Cardiac fibroblast (primary cell): ENCODE measurements at places on chromosomes 13 and 19.

DNA sequence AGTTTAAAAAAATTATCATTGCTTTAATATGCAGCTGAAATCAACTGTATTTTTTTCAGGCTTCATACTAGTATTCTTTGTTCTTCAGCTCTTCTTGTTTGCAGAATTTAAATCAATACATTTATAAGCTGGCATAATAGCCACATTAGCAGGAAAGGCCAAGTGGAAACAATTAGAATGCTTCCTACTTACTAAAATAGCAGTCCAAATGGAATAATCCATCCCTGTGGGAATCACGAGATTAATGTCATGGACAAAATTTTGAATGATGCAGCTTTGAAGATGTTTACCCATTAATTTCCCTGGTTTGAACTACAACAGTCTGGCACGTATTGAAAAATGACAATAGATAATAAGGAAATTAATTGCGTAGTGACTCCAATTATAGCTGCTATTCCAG, 2650.8 kb downstream of the PCDH9 start:
- DNase-seq = no peak

DNA sequence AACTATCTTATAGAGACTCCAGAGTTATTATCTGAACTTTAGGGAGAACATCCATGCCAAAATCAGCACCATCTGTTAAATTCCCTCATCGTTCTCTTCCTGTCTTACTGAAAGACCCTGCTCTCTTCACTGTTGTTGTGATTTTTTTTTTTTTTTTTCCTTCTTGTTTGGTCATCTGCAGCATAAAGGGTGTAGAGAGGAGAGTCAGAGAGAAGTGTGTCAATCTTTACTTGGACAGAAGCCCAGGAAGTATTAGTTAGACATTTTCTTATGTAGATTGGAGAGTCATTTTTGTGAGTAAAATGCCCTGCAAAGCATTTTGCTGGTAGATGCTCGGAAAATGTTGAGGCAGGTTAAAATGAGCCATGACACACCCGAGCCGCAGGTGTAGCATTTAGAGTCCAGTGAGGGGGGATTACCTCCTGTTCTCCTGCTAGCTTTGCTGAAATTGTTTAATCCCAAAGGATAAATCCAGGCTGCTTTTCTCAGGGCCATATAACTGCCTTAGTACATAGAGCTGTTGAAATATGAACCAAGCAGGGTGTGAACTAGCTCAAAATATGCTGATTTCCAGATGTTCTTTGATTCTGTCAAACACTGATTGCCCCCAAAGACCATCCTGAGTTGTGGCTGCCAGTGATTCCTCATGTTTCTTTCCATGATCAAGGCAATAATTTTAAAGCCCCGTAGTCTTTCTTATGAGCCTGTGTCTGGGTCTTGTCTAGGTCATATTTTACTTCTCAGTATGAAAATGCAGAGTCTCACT, 143.5 kb downstream of the DCT start:
- no peak for DNase-seq

- DNase-seq = no peak
Observed at GRCh38 chr13:112891477-112892401, 77.3 kb upstream of the MCF2L start.

DNA sequence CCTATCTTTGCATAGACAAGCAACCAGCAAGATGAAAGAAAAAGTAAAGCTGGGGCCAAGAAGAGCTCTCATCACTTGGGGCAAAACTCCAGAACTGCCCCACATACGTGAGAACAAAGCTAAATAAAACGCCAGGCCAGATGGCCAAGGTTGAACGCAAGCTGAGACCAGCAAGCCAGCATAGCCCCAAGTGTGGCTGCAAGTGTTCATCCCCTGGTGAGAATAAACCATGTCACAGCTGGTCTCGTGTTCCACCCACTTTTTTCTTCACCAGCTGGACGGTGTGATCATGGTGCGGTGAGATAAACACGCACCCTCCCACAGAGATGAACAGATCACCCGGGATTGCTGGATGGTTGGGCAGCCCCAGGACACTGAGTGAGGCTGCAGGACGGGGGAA, 109.6 kb upstream of the CACNA1A start:
- no peak for DNase-seq

GRCh38 chr13:39073983-39074382, 35.7 kb downstream of the NHLRC3 start:
- DNase-seq = no peak

DNA sequence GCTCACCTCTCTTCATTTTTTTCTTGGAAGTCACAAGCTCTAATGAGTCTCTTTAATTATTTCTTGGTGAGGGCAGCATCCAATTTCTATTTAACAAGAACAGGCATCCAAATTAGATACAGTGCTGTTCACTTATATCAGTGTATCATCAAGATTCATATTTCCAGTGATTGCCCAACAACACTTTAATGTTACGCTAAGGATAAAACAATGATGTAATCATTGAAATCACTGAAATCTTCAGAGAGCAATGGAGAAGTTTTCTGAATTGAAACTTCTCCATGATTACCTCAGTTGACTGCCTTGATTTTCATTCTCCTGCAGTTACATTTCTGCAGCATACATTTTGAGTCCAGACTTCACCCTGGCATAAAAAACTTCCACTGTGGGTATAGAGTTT, 17.1 kb upstream of the LRCH1 start:
- peak; percentile 33 for DNase-seq

- DNase-seq = no peak
Observed at GRCh38 chr13:33146843-33147611, 130.8 kb downstream of the KL start.

GRCh38 chr13:46783504-46783903, 13.5 kb downstream of the ESD start:
- DNase-seq = no peak

- no peak for DNase-seq
Observed at GRCh38 chr13:110352735-110353134, 45.7 kb downstream of the COL4A2 start.

- DNase-seq = no peak
Observed at GRCh38 chr13:48078251-48078656, 16.6 kb downstream of the MED4 start.

GRCh38 chr13:98664047-98664446, 87.1 kb upstream of the STK24 start:
- peak; percentile 66 for DNase-seq

- no peak for DNase-seq
Observed at GRCh38 chr13:111917901-111918300, 149.0 kb upstream of the SOX1 start.

DNA sequence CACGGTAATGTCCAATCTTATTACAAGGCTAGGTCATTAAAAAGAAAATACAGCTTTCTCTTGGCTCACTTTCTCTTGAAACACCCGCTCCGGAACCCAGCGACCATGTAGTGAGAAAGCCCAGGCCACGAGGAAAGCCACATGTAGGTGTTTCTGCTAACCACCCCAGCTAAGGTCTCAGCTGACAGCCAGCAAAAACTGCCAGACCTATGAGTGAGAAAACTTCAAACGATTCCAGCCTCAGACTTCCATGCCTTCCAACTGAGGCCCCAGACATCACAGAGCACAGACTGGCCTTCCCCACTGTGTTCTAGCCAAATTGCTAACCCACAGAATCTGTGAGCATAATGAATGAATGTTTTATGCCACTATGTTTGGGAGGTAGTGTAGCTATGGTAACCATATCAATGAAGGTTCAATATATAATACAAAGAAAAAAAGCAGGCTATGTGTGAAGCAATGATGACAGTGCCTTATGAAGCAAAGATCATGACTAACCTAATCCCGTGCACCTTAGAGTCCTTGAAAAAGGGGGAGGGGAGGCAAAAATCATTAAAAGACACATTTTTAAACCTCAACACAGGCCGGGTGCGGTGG, 11.9 kb upstream of the TPTE2 start:
- no peak for DNase-seq

DNA sequence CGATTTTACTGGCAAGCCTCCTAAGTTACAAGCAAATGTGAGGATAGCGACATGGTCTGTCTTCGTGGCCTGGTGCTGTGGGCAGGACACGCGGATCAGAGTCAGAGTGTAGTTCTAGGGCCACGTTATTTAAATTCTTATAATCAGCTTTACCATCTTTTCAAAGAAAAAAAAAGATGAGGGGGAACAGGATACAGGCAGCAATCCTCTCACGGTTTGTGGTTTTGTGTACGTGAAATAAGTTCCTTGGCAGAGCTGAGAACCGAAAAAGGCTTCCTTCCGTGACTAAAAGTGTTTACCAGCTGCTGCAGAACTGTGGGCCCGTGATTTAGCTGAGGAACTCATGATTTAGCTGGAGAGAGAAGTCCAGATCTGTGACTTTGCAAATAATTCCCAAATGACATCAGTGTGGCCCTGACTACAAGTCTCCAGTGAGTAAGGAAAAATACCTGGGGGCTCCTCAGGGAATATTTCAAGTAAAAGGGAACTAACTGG, 27.2 kb downstream of the RCBTB2 start:
- DNase-seq = no peak

- no peak for DNase-seq
Observed at GRCh38 chr13:41812237-41812636, 148.7 kb downstream of the VWA8 start.

DNA sequence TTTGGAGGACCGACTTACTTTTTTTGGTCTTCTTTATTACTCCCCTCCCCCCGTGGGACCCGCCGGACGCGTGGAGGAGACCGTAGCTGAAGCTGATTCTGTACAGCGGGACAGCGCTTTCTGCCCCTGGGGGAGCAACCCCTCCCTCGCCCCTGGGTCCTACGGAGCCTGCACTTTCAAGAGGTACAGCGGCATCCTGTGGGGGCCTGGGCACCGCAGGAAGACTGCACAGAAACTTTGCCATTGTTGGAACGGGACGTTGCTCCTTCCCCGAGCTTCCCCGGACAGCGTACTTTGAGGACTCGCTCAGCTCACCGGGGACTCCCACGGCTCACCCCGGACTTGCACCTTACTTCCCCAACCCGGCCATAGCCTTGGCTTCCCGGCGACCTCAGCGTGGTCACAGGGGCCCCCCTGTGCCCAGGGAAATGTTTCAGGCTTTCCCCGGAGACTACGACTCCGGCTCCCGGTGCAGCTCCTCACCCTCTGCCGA, 409 bp downstream of the FOSB start:
- peak; percentile 43 for DNase-seq

DNA sequence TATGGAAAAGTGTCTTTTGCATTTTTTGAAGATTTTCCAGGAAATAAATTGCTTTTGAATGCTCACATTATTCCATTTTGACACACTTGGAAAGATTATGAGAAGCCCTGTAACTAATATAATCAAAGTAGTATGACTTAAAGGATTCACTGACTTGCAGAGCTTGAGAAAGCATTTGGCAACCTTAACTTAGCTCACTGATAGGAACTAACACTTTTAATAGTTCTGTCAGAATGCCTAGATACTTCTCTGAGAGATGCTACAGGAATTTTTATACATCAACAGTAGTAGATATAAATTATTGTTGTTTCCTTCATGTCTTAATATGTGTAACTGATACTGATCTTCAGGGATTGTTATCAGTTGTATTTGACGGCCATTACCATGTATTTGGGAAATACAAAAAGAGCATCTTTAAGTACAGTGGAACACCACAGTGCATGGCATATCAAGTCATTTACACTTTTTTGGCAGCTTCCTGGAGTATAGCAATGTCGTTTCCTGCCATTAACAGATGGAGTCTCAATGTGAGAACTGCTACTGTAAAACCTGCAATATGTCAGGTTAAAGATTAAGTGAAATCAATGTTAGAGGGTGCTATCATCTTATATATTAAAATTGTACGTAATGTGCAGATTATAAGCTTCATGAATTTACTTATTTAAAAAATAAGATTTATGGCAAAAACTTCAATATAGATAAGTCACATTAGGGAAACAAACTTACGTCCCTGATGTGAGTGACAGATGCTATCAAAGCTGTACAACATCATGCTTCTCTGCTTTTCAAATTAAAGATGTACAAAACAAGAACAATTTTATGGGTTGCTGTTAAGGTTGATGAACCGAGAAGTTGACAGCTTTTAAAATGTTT, 1159.8 kb upstream of the MIR17HG start:
- no peak for DNase-seq

GRCh38 chr13:40342461-40342860, 324.0 kb downstream of the FOXO1 start:
- DNase-seq = no peak

- peak; percentile 37 for DNase-seq
Observed at GRCh38 chr19:40717880-40718773, 1.2 kb downstream of the ITPKC start.

DNA sequence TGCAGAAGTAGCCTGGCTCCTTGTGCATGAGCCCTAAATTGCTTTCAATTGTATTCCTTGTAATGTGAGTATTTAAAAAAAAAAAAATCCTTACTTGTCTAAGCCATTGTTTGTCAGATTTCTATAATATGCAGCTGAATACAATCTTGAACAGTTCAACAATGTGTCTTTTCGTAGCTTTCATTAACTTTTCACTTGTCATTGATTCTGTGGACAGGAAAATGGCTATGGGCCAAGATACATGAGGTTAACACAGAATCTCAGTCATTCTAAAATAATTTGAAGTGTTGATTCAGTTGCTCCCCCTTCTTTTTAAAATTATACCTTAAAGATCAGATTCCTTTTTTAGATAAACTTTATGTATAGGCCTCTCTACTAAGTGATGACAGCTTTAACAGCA, 395.8 kb upstream of the KLF12 start:
- no peak for DNase-seq

- peak; percentile 57 for DNase-seq
Observed at GRCh38 chr13:48838193-48838973, 137.3 kb upstream of the FNDC3A start.

DNA sequence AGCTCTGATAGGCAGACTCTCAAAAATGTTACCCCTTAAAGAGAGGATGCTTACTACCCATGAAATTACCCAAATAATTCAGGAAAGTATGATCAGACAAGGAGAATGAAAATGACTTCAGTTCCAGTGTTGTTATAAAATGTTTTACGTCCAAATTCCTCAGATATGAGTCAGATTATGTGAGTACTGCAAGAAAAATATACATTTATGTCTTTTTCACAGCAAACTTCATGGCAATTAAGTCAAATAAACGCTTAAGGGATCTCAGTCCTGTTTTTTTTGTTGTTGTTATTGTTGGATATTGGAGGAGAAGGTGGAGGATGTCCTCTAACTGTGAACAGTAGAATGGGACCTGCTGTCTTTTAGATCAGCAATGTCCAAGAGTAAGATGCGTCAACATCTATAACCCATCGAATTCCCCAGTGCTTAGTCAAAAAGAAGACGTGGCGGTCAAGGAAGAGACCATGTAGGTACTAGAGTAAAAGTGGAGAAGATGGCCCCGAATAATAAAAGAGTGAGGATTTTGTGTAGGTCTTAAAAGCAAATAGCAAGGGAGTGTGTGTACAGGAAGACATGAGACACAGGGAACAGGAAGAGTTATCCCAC, 215.4 kb upstream of the IRS2 start:
- peak; percentile 86 for DNase-seq

GRCh38 chr19:12139885-12140544, at the start of gene ZNF20:
Gene ZNF20 (minus strand): TSS chr19:12140350. CDS start chr19:12140182, 168 bp downstream.
- DNase-seq = peak; percentile 94

GRCh38 chr13:48066310-48066989, 28.5 kb downstream of the MED4 start:
- DNase-seq = peak; percentile 2
